ENCODE measurements at places on chromosomes 13 and 19. TPM values are rescaled to one million over a fixed set of nuclear protein-coding genes. Genes with fewer than 3 reads are reported as not detected.

Gene ZNF836
- 8.2 TPM for total RNA-seq

Gene ADGRE3
- not detected for total RNA-seq

Gene GRK1
- not detected for total RNA-seq

DNA sequence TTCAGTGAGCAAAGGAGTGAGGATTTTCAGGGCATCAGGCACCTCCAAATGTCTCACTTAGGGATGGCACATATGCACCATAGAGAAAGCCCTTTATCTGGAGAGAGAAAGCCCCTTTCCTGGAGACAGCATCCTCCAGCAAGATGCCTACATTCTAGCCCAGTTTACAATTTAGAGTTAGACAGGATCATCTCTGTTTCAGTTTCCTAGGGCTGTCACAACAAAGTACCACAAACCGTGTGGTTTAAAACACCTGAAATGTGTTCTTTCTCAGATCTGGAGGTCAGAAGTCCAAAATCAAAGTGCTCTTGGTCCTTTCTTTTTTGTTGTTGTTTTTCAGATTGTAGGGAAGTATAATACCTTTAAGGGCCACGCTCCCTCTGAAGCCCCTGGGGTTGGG lies 61.8 kb downstream of the MBNL2 start:
- DNase-seq: no peak

DNA sequence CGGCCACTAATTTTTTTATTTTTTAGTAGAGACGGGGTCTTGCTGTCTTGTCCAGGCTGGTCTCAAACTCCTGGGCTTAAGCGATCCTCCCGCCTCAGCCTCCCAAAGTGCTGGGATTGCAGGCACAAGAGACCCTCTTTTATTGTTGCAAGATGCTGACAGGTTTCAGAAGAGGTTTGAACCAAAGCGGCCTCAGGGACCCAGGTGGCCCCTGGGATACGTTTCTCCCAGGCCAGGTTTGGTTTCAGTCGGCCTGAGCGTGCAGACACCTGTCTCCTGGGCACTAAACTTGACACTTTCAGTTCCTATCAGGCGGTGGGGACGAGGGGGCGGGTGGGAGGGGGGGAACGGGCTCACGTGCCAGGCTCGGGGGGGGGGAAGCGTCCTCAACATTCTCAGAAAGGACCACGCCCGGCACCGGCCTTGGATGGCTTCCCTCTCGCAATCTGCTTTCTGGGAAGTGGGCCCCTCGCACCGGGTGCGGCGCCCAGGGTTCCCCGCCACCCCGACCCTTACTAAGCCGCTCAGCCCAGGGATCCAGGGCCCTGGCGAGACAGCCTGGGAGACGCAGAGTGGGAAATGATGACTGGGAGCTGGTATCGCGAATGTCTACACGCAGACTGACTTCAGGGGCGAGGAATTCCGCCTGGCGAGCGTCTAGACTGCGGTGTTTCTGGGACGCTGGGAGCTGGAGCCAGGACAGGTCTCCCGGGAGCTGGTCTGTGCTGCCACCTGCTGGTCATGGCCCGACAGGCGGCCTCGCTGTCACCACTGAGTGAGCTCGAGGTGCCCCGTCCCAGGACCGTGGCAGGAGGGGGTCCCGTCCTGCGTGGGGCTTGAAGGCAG lies 91.6 kb downstream of the GNG7 start:
- peak; percentile 92 for DNase-seq

- DNase-seq: no peak
These were observed 233.6 kb downstream of the KLF12 start for GRCh38 chr13:73900591-73900990.

GRCh38 chr19:14030997-14031718 lies 404 bp upstream of the IL27RA start:
- DNase-seq: no peak

DNA sequence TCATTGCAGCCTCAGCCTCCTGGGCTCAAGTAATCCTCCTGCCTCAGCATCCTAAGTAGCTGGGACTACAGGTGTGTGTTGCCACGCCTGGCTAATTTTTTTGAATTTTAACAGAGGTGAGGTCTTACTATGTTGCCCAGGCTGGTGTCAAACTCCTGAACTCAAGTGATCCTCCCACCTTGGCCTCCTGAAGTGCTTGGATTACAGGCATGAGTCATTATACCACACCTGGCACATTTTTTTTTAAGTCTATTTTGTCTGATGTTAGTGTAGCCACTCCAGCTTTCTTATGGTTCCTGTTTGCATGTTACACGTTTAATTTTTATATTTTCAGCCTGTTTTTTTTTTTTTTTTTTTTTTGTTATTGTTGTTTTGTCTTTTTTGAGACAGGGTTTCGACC lies 24.8 kb downstream of the KDM4B start:
- no peak for DNase-seq

Measured in activated CD4-positive, alpha-beta memory T cell treated with anti-CD3 and anti-CD28 coated beads for 36 hours (primary cell).